ENCODE measurements at places on chromosomes 1 and 21.

- no peak for DNase-seq
Observed at GRCh38 chr1:7422561-7422960, 348.5 kb upstream of the VAMP3 start.

DNA sequence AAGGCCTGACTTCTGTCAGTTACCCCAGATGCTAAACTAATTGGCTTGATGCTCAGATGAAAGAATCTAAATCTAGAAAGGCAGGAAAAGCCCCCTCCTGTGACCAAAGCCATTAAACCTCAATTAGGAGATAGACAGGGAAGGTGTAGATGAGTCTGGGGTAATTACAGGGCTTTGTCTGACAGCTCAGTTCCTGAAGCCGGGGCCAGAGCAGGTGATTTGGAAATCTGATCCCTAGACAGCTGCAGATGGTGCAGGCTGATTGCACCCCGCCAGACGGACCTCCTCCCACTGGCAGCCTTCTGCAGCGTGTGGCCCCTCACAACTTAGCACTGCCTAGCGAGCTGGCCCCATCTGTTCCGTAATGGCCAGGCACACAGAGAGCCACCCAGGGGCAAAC, 395.1 kb downstream of the HLX start:
- DNase-seq: no peak

GRCh38 chr1:59601041-59601441, 213.7 kb upstream of the HOOK1 start:
- DNase-seq: no peak

GRCh38 chr1:47709872-47710231, 272.0 kb downstream of the FOXD2 start:
- no peak for DNase-seq

DNA sequence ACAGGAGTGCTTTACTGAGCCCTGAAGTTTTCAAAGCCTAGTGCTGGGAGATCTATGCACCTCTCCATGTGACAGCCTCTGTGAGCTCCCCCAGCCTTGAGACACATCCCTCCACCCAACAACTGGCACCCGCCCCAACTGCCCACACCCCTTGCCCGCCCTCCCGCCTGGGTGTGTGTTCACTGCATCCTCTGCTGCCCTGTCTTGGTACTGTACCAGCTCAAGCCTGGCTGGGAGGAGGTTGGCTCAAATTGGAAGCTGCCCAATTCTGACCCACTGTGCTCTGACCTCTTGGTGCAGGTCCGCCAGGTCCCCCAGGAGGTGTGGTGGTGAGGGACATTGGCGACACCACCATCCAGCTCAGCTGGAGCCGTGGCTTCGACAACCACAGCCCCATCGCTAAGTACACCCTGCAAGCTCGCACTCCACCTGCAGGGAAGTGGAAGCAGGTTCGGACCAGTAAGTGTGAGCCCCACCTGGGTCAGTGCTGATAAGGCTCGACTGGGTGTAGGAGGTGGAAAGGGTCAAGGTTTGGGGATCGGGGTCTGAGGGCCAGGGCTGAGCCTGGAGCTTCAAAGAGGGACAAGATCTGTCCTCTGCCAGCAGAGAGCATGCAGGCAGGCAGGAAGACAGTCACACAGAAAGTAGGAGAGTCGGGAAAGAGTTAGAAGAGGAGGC, 18.0 kb downstream of the TMEM81 start:
- DNase-seq: no peak

DNA sequence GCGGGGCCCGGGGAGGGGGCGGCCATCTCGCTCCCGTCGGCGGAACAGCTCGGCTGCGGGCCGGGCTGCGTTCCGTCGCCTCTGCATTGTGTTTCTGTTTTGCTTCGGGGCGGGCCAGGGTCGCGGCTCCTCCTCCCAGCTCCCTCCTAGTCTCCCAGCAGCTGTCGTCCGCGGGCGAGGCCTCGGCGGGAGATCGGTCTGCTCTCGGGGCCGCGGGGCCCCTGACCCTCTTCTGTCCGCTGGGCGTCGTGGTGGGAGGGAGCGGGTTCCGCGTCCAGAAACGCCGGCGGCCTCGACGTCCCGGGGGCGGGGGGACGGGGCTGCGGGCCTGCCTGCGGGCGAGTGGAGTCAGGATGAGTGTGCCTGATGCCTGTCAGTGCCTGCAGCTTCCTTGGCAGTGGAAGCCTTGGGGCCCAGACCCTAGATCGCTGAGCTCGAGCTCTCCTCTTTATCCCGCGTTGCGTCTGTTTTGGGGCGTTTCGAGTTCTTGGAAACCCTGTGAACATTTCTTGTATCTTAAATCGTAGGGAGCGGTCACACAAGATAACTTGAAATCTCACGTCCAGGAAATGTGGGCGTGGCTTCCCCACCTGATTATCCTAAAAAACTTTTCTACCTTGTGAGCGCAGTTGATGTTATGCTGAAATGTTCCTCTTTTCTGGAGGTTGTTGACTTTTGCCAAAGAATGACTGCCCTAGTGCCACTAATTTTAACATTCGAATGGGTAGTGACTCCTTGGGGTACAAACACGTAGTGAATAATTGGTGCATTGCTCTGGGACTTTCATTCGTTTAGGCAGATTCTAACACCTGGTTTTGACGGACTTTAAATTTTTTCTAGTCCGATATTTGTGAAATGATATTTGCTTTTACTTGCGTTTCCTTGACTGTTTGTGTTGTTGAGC, 676 bp downstream of the MORC3 start:
- DNase-seq: peak; percentile 61

GRCh38 chr1:207344221-207344620, 22.7 kb downstream of the CD55 start:
- no peak for DNase-seq

DNA sequence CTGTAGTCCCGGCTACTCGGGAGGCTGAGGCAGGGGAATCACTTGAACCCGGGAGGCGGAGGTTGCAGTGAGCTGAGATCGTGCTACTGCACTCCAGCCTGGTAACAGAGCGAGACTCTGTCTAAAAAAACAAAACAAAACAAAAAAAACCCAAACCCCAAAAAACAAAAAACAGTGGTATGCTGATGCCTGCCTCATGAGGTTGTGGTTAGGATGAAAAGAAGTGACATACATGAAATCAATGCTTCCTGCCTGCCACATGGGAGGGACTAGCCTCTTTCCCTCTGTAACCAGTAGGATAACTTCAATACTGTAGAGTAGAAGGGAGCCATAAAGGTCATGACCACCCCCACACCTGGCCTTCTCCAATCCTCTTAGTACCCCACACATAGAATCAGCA, 55.2 kb downstream of the TENT5C start:
- DNase-seq: no peak

DNA sequence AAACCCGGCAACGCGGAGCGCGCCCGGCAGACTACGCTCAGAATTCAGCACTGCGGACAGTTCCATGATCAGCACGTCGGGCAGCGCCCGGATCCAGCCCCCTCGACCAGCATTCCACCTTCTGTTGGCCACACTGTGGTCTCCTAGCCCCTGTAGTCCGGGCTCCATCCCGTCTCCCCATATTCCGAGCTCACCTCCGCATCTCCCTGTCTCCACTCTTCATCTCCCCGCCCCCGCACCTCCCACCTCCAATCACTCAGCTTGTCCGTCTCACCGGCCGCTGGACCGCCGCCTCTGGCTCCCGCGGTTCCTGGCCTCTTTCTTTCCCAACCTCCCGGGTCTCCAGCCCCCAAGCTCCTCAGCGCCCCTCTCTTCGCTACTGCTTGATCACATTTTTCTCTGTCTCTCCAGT, 500 bp downstream of the EPHA10 start:
- no peak for DNase-seq

- no peak for DNase-seq
Observed at GRCh38 chr1:38029685-38030511, 16.7 kb downstream of the POU3F1 start.

- DNase-seq: no peak
Observed at GRCh38 chr1:155223047-155223446, 14.6 kb downstream of the MTX1 start.

DNA sequence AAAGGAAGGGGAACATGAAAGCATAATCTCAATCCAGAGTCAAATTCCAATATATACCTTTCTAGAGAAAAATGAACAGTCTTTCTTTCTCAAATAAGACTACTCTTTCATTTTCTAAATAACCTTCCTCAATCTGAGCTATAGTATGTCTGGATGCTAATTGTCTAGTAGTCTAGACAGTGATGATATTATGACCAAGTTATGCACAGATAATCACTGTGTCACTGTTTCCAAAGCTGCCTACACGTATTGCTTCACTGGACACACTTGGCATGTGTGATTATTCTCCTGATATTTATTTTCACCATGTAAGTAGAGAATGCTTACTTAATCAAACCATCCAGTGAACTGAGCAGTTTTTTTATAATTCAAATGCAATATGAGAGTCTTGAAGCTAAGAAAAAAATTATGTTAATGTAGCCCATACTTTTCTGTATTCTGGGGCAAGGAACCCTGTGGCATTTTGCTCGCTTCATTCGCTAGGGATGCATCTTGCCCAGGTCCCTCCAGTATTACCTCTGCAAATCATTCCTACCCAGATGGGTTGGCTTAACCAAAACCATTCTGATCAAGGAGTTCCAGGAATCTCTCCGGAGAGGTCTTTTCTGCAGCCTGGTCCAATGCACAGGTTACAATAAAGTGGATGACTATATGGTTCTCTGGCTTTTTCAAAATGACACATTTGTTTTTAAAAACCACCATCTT, 303.1 kb upstream of the RUNX1 start:
- DNase-seq: no peak

GRCh38 chr1:58155418-58156123, 391.0 kb downstream of the OMA1 start:
- DNase-seq: no peak

GRCh38 chr21:27306791-27307775, 340.2 kb upstream of the ADAMTS5 start:
- no peak for DNase-seq

DNA sequence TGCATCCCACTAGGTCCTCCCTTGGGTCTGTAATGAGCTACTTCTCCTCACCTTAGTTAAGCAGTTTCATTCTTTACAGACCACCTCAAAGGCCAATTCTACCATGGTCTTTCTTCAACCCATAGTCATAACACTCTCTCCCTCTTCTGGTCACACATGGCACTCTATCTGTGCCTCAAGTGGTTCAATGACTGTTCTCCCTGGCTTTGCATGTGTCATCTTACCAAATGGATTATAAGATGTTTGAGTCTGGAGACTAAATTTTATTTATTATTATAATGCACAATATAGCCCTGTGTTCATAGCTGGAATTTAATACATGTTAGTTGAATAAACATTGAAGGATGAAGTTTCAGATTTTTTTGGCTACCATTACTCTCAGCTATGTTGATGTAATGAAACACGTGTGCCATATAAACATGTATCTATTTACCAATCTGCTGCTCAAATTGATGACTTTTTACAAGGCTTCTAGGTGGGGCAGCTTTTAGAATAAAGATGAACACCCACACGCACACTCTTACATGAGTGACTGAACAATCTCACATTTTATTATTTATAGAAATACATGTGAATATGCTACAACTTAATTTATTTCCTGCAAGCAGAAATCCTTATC, 102.1 kb downstream of the RUNX1 start:
- DNase-seq: no peak

- DNase-seq: no peak
Observed at GRCh38 chr1:39648496-39648895, 9.1 kb upstream of the HEYL start.

GRCh38 chr1:55826381-55827080, 611.4 kb upstream of the USP24 start:
- DNase-seq: no peak

DNA sequence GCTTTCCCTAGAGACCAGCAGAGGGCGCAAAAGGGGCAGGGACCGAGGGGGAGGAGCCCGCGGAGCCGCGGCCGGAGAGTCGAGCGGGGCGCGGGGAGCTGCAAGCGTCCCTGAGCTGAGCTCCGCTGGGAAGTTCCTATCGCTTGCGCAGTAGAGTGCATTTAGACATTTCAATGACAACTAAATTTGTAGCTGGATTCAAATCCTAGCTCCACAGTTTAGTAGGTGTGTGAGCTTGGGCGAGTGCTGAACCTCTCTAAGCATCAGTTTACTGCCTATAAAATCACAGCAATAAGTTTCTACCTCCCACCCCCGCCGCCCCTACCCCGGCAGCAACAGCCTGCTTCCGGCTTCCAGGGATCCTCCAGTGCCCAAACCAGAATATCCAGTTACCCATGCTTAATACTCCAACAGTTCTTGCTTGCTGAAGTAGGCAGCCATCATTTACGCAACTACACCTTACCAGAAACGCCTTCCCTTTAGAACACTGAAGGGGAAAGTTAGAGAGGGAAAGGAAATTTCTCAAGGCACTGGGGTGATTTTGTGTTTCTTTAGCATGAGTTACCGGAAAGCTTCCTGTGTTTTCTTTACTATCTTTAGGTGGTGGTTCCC, 9.1 kb downstream of the TLR5 start:
- DNase-seq: peak; percentile 42

DNA sequence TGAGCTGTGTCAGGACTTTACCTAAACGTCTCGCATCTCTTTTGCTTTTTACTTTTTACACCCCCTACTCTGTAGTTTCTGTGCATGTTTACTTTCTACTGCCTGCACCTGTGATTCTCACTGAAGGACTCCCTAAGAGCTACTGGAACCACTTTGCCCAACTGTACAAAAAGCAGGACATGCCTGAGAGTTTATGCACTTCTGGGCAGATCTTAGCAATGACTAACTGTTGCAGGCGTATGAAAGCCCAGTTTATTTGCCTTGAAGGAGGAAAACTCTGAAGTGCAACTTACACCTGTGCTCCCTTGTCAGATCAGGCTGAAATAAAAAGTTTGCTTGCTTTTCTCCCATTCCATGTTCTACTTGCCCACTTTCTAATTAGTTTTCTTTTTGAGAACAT, 467.0 kb upstream of the USP24 start:
- no peak for DNase-seq

DNA sequence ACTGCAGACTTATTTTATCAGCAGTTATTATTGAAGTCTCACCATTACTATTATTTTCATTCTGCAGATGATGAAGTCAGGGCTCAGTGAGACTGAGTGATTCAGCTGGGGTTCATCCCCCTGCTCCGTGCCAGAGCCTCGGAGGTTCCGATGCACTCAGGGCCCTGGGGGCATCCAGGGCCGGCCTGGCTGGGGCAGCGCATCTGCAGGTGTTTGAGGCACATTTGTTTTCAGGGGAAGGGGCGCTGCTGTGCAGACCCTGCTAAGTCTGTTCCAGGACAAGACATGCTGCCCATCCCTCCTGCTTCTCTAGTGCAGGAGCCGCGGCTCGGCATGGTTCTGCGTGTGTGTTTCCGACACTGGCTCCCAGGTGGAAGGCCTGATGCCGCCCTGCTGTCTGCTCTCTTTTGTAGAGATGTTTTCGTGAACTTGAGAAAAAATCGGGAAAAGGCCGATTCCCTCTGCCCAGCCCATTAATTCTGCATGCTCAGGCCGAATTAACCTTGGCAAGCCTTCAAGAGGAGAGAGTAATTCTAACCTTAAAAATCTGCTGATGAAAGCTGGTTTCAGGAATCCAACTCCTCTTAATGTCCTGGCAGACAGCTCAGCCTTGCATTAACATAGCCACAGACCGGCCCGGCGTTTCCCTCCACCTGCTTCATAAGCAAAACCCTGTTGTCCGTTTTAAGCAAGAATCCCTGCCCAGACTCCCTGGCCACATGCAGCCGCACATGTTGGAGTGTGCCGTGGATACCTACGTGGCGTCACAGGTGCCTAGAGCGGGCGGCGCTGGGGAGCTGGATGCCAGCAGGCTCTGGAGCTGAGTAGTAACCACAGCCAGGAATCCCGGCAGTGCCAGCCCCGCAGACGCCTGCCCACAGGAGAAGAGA, 316.0 kb upstream of the VAMP3 start:
- DNase-seq: no peak

GRCh38 chr1:219544163-219544846, 68.6 kb downstream of the ZC3H11B start:
- DNase-seq: no peak

Measured in brain pericyte (primary cell).